ENCODE measurements at places on chromosomes 4 and X.

DNA sequence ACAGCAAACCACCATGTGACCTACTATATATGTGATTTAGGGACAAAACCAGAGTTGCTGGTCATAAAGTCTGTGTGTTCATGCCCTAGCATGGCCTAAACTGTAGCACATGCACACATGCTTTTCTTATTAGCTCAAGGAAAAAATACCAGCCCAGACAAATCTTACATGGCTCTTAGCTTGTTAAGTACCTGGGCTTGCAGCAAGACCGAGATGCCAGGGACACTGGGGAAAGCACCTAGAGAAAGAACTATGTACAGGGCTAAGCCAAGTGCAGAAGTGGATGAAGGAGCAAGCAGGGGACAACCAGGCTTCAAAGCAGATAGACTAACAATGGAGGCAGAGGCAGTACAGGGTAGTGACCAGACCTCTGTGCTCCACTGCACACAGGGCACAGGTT lies 3.4 kb upstream of the GABRE start:
- DNase-seq, result no peak

DNA sequence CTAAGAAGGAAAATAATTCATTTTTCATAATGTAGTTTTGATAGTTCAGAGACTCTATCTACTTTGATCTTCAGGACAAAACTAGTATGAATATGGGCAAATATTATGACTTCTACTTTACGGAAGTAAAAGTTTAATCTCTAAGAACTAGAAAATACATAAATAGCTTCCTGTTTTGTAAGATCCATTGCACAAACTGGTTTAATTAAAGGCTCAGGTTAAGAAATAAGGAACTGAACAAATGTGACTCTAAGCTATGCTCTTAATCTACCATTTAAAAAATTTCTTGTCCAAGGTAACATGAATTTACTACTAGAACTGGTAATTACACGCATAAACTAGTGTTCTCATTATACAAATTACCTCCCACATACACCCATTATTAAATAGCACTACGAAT lies 360.6 kb downstream of the INPP4B start:
- no peak for DNase-seq

DNA sequence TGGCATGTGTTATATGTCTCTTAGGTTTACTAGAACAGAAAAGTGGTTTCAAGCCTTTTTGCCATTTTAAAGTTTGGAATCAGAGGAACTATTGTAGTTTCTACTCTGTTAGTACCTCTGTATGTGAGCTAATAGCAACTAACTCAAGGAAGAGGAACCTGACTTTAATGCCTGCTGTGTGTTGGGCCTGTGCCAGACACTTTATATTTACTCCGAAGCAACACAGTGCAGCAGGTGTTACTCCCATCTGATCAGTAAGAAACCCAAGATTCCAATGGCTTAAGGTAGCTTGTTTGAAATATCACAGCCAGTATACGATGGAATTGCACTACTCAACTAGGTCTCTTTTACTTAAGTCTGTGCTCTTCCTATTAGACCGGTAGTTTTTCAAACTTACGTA lies 79.2 kb downstream of the USP9X start:
- DNase-seq, result no peak

GRCh38 chr4:6509587-6509986 lies 37.2 kb upstream of the PPP2R2C start:
- no peak for DNase-seq

DNA sequence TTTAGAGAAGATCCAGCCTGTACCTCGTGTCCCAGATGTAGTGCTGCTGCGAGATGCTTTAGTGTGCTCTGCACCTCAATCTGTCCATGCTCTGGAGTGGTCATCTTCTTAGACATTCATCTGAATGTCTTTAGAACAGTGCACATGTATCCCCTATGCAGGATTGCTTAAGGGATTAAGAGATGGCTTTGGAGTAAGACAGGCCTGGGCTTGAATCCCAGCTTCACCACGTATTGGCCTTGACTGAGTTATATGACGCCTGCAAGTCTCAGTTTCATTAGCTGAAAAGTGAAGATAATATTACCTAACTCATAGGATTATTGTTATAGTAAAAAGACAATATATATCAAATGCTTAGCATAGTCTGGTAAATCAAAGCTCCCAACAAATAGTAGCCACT lies 98.3 kb downstream of the NFKB1 start:
- DNase-seq, result no peak

DNA sequence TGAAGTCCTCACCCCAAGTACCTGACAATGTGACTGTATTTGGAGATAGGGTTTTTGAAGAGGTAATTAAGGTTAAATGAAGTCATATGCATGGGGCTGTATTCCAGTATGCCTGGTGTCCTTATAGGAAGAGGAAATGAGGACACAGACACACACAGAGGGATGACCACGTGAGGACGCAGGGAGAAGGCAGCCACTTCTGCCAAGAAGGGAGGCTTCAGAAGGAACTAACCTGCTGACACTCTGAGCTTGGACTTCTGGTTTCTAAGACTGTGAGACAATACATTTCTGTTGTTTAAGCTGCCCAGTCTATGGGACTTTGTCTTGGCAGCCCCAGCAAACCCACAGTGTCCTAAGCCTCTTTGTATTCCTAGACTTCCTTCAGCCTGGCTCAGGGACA lies 3.0 kb upstream of the SLC2A9 start:
- DNase-seq, result no peak

GRCh38 chr4:48195374-48195773 lies 61.3 kb upstream of the TXK start:
- DNase-seq, result no peak

- DNase-seq, result no peak
Observed at GRCh38 chrX:71489540-71489939, 43.4 kb upstream of the OGT start.

- DNase-seq, result no peak
Observed at GRCh38 chr4:32569861-32570260, 1849.7 kb downstream of the PCDH7 start.

- no peak for DNase-seq
Observed at GRCh38 chr4:26000274-26000950, 86.4 kb downstream of the SMIM20 start.

- no peak for DNase-seq
Observed at GRCh38 chr4:13546941-13547484, 2.7 kb upstream of the NKX3-2 start.

DNA sequence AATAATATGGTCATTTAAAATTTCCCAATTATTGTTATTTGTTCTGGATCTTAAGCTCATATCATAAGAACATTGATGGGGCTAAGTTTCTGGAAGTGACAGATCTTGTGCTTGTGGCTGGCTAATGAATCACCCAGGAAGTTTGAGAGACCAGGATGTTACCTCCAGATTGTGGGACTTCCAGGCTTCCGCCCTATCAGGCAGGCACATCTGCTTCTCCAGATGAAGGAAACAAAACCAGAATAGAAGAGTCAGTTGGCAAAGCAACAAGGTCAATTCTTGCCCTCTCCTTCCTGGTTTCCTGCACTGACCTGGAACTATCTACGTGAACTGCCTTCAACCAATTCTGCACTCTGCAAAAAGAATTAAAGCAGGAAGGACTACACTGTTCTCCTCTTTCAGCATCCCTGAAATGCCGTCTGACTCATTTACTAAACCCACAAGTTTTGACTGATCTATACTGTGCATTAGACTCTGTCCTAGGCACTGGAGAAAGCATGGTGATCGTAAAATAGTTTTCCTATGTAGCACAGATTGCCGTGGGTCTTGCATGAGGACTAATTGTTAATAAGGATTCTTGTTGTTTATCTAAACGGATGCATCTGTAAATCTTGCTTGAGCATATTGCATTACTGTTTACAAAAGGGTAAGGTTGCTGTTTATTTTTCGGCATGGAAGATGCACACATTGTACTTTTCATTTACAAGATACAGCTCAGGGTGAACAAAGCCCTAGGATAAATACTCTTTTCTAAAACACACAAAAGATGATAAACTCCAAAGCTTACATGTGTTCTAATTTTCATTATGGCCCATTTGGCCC lies 74.6 kb downstream of the AMELX start:
- DNase-seq, result no peak

GRCh38 chrX:119481323-119481801 lies 13.1 kb downstream of the SLC25A5 start:
- no peak for DNase-seq

GRCh38 chr4:100539706-100540105 lies 21.9 kb upstream of the EMCN start:
- DNase-seq, result no peak

DNA sequence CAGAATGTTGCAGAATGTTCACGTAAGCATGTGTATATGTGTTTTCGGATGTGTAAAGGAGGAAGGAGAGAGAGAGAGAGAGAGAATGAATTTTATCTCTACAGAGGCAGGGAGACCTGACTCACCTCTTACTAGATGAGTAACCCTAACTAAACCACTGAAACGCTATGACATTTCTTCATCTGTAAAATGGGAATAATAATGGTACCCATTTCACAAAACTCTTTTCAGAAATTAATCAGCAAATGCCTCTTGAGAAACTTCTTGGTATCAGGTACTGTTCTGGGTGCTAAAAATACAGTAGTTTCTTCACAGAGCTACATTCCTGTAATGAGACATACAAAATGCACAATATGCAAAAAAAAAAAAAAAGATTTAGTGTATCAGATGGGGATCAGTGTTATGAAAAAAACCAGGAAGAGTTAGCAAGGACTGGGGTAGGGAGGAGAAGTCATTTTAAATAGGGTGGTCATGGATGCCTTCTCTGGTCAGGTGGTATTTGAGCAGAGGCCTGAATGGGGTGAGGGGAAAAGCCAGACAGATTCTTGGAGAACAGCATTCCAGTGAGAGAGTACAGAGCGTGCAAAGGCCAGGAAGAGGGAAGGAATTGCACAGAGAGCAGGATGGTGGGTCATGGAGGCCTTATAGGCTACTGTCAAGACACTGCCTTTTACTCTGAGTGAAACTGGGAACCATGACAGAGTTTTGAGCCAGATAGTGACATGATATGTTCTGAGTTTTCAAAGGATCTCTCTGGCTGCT lies 84.9 kb upstream of the SPANXB1 start:
- no peak for DNase-seq

DNA sequence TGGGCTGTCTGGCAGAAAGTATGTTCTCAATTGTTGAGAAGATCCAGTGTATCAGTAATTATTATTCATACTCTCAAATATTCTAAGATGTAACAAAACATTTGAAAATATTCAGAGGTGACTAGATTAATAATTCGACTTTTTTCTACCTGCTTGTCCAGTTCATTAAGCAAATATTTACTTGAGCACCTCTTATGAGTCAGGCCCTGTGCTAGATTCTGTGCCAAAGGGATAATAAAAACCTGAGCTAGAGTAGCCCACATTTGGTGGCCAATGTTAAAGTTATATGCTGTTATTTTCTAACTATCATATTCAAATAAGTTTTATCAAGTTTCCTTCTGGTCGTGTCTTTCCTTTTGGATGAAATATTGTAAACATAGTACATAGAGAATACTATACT lies 58.5 kb downstream of the ARHGAP10 start:
- DNase-seq, result no peak

GRCh38 chrX:29890004-29890403 lies 325.4 kb upstream of the MAGEB2 start:
- DNase-seq, result no peak

DNA sequence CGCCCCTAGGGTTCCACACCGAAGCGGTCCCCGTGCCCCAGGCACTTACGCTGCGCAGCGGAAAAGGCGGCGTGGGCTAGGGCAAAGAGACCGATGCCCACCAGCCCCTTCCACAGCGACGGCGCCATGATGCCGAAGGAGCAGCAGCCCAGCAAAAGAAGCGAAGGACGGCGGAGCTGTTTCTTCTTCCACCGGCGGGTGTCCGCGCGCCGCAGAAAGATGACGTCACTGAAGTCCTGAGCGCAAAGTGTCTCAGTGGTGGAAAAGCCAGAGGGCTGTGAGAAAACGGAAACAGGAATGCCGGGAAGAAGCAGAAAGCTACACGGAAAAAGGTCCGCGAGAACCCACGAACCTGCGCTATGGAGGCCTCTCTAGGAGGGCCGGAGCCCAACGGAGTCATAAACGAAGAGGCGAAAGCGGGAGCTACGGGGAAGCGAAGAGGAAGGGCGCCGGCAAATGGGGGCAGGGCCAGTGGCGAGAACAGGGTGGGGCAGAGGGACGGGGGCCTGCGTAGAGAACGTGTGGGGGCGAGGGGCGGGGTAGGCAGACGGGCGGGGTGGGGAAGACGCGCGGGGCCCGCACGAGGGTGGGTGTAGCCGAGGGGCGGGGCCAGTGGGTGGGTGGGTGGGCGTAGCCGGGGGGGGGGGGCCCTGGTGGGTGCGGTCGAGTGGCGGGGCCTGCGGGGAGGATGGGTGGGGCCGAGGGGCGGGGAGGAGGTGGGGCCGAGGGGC lies at the start of gene MMGT1:
Gene MMGT1 (minus strand): TSS at position 441 of the 731 bp plus-strand sequence. CDS start 313 bp downstream, at position 128.
- DNase-seq, result peak; percentile 81

GRCh38 chrX:139759637-139760036 lies 51.7 kb upstream of the MCF2 start:
- DNase-seq, result no peak

- no peak for DNase-seq
Observed at GRCh38 chr4:68132342-68132741, 2.7 kb upstream of the TMPRSS11F start.

DNA sequence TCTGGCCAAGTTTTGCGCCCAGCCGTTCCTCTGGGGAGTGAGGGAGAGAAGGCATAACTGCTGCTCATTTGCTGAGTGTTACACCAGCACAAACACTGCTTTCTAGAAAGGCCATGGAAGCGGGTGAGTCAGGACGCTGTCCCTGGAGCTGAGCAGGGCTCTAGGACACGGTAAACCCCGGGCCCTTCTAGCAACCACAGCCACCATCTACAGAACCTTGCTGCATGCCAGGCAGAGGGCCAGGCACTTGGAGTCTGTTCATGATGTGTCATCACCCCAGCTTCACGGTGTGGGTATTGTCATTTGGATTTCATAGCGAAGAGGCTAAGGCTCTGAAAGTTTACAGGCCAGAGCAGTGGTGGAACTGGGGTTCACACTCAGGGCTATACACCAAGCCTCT lies 31.8 kb upstream of the C4orf50 start:
- no peak for DNase-seq

DNA sequence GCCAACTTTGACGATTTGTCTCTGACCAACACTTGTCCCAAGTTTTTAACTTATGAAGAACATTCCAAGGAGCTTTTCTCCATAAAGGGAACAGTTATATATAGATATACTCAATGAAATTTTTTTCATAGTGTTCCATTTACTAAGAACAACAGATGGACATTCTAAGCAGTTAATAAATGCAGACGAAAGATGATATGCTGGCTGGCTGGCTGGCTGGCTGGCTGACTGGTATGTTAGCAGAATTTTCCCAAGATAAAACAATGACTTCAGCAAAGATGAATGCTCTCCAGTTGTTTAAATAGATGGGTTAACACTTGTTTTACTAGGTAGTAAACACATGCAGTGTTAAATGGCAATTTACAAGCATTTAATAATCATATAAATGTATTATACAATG lies 62.2 kb downstream of the SPANXN3 start:
- no peak for DNase-seq

DNA sequence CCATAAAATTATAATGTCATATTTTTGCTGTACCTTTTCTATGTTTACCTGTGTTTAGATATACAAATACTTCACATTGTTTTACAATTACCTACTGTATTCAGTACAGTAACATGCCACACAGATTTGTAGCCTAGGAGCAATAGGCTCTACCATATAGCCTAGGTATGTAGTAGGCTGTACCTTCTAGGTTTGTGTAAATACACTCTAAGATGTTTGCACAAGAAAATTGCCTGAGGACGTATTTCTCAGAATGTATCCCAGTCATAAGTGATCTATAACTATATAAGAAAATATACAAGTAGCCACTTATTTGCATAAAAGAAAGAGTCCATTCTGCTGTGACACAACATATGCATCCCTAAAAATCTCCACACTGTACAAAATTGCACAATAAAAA lies 36.3 kb upstream of the SCML1 start:
- DNase-seq, result no peak

All from T-cell (primary cell).